ENCODE measurements at places on chromosomes 3 and 15.

- no peak for DNase-seq
Observed at GRCh38 chr3:105594219-105594618, 227.5 kb downstream of the ALCAM start.

GRCh38 chr15:96342406-96343112 lies 12.1 kb downstream of the NR2F2 start:
- DNase-seq = no peak

- DNase-seq = no peak
Observed at GRCh38 chr3:99505646-99506269, 132.6 kb upstream of the COL8A1 start.

- no peak for DNase-seq
Observed at GRCh38 chr3:168161696-168162095, 66.0 kb upstream of the GOLIM4 start.

DNA sequence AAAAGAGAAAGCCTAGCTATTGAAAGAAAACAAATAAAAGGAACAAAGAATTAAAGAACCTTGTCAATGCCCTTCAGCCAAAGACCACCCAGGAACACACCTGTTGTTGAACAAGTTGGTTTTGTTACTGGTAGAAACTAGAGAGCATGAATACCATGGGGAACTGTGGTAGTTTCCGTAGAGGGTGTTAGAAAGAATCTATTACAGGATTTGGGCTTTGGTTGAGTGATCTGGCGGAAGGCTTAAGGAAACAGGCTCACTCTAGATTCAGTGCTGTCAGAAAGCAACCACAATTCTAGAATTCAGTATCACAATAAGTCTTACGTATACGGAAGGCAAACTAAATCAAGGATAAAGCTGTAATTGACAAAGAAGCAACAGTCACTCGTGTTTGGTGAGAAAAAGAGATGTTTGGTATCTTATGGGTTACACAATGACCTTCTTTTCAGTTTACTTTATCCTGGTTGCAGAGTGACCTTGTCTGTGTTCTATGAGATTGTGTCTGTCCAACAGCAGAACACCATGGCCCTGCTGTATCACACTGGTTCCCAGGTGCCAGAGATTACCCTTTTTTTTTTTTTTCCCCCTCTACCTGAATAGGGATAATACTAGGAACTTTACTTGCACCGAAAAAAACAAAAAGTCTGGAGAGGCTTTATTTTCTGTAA lies 265.9 kb downstream of the SHQ1 start:
- DNase-seq = no peak

- no peak for DNase-seq
Observed at GRCh38 chr3:174216946-174217718, 642.0 kb upstream of the NAALADL2 start.

- no peak for DNase-seq
Observed at GRCh38 chr3:194492001-194492400, 5.2 kb upstream of the ATP13A3 start.

GRCh38 chr3:55891106-55891505 lies 404.0 kb upstream of the WNT5A start:
- DNase-seq = no peak

- DNase-seq = no peak
Observed at GRCh38 chr3:5787861-5788488, 600.5 kb downstream of the EDEM1 start.

DNA sequence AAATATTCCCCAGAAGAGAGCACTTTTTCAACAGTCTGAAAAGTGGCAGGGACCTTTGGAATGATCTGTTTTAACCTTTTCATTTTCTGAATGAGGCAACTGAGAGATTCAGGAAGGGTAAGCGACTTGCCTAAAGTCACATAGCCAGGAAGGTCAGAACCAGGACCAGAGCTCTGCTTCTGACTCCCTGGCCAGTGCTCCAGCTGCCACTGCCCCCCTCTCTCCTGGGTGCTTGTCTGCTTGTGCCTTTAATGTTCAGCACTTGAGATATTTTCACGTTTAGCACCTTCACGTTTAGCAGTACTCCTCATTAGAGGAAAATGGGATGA lies 68.3 kb downstream of the SMAD3 start:
- DNase-seq = no peak

GRCh38 chr3:13064964-13065363 lies 8.3 kb downstream of the IQSEC1 start:
- DNase-seq = no peak

DNA sequence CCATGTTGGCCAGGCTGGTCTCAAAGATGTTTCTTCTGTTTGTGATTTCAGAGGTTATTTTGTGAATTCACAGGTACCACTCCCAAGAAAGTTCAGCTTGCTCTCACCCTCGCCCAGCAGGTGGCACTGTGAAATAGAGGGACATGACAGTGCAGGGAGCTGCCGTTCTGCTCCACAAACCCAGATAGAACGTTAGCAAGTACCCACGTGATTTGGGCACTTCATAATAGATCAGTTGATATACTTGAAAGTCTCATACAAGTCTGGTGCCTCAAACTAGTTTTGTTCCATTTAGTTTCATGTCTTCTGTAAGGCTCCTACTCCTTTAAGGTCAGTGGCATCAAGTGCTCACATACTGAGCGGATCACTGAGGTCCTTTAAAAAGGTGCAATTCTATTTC lies 45.5 kb downstream of the FILIP1L start:
- DNase-seq = peak; percentile 71

DNA sequence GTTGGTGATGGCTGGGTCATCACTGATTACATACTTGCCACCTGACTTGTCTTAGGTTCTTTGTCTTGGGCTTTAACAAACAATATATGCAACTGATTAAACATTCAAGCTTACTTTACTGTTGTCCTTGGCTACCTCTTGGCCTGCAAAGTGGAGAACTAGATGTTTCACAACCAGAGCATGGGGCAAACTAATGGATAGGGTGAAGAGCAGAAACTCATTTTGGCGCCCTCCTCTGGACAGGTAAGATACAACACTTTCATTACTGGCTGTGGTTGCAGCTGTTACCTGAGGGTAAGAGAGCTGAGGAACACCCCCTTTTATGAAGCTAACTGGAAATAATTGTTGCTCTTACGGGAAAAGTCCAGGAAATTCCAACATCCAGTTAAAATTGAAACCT lies 262.1 kb downstream of the NAALADL2 start:
- DNase-seq = peak; percentile 31

- DNase-seq = no peak
Observed at GRCh38 chr15:78127882-78128281, 3.4 kb downstream of the CIB2 start.

DNA sequence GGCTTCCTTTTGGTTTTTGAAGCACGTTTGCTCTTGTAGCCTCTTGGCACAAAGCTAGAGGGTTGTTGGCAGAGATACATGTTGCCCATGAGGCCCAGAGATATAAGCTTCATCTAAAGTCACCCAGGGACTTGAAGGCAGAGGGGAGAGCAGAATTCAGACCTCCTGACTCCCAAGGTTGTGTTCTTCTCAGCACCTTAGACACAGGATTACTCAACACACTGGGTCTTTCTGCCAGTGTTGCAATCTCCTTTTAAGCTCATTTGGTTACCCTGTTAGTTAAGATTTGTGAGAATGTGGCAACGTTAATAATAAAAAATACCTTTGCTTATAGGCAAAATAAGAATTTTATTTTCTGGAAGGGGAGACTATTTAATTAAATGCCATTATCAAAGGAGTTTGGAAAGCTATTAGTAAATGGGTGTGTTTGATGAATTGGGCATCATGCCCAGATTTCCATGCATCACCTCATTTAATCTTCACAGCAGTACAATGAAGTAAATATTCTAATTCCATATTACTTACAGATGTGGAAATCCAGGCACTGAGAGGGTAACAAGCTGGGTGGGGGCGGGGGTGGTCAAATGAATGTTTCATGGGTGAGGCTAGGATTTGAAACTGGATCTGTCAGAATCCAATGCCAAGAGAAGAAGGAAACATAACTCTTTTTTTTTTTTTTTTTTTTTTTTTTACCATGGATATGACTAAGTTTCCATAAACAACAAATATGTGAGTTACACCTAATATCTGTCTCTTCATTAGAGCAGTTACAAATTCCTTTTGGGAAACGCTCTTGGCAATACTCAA lies 183.3 kb downstream of the NR1D2 start:
- DNase-seq = no peak

DNA sequence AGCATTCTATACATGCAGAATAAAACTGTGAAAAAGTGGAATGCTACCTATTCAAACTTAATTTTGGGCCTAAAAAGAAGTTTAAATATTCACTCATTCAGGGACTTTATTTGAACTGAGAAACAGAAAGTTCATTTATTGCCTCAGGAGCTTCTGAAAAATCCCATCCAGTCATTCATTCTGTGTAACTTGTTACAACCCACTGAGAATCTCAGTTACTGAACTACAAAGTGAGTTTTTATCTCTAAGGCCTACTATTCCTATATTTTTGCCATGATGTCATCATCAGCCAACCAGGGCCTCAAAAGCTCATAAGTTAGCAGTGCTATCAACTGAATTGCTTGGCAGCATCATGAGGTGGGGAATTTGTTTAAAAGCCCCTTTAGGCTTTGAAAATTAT lies 98.0 kb upstream of the BOC start:
- no peak for DNase-seq

- DNase-seq = no peak
Observed at GRCh38 chr15:77329202-77329601, 90.7 kb downstream of the PEAK1 start.

GRCh38 chr3:119498186-119499011 lies at the start of gene TIMMDC1:
TSS of gene TIMMDC1 (plus strand) at chr3:119498547. CDS start at chr3:119498734, 187 bp downstream.
- DNase-seq = peak; percentile 98

GRCh38 chr15:98896002-98896721 lies 111.4 kb downstream of the PGPEP1L start:
- peak; percentile 49 for DNase-seq

- no peak for DNase-seq
Observed at GRCh38 chr3:133125171-133125570, 87.0 kb downstream of the TMEM108 start.

DNA sequence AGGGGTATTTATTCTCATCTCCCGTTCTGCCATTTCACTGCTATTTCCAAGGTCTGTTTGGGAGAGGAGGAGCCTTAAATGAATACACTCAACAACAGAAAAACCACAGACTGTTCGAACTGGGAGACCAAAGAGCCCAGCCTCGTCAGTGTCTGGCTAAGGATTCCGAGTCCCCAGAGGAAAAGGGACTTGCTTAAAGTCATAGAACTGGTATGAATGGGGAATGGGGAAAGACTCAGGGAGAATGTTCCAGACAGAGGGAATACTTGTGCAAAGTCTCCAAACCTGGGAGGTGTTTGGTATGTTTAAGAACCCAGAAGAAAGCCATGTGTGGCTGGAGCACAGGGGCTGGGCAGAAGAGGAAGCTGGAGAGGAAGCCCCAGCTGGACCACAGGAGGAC lies 46.9 kb downstream of the FAM43A start:
- no peak for DNase-seq

GRCh38 chr3:102194001-102194400 lies 240.8 kb upstream of the ZPLD1 start:
- no peak for DNase-seq

- no peak for DNase-seq
Observed at GRCh38 chr3:12477256-12477655, 7.0 kb upstream of the TSEN2 start.

- no peak for DNase-seq
Observed at GRCh38 chr15:94877833-94878232, 646.5 kb downstream of the MCTP2 start.

DNA sequence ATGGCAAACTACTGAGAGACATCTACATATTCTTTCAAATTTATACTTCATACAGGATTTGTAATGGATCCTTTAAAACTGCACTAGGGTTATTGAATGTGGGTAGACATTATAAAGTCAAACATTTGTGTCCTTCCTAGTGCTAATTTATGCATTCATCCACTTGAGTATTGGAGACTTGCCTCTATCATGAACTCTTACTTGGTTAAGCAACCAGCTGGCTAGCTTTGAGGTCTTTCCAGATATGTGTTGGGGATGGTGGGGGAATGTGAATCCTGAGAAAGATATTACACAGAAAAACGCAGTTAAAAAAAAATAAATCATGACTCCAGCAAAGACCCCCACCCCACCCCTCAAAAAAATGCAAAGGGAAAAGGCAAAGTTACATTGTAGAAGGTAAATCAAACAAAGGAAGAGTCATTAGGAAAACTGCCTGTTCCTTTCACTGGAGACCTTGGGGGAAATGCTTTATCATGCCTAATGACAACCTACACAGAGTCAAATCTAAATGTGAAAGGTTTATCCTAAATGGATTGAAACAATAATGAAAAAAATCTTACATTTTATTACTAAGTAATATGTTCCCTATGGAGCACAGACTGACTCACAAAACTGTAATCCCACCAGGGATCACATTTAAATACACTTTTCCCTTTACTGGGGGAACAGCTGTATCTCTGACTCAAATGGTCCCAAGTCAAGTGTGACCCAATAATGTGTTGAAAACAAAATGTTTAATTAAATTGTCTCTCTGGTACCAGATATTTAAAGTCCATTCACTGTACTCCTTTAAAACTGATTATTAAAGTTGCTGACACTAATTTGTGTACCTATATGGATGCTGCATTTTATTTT lies 522.3 kb downstream of the ROBO1 start:
- DNase-seq = no peak

DNA sequence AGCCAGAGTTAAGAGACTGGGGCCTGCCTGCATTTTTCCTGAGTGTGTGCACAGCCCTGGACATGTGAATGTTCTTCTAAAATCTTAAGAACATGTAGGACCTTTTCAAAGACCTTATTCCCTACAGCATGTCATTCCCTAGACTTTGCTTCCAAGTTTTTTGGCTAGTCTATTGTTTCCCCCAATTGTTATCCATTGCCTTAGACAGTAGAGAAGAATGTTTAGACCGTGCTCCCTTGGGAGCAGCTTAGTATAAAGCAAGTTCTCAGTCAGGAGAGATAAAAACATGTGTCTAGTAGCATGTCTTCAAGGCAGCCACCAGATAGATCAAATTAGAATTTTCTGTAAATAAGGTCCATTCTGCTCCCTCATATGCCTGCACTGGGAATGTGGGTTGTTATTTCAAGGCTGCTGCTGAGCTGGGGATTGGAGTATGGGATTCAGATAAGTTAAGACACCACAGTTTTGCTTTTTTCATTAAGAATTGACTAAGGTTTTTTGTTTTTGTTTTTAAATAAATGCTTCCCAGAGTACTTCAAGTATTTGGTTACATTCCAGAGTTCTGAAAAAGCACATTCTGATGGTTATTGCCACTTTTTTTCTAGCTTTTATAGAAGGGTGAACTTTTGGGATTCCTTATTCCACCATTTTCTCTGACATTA lies 246.7 kb downstream of the RORA start:
- no peak for DNase-seq

DNA sequence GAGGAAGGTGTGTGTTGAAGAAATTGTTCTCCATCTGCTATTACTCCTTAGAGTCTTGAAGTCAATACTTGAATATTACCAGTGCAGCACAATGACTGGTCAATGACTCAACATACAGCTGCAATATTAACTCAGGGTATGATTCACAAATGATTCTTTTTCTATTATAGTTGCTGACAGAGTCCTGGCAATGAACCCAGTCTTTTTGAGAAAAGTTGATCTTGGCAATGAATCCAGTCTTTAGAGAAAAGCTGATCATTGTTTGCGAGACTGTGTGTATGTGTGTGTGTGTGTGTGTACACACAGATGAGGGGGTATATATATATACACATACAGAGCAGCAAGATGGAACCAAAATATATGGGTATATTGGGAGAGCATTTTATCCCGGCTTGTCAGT lies 315.1 kb downstream of the ZNF385D start:
- DNase-seq = no peak

- no peak for DNase-seq
Observed at GRCh38 chr15:69718916-69719315, 266.3 kb downstream of the RPLP1 start.

GRCh38 chr3:95595416-95596075 lies 1218.8 kb upstream of the EPHA6 start:
- DNase-seq = no peak

GRCh38 chr3:171204942-171205341 lies 178.4 kb upstream of the SLC2A2 start:
- DNase-seq = no peak

GRCh38 chr3:143648708-143649107 lies 199.6 kb downstream of the SLC9A9 start:
- DNase-seq = no peak
